ENCODE measurements at places on chromosomes 2 and 18.

DNA sequence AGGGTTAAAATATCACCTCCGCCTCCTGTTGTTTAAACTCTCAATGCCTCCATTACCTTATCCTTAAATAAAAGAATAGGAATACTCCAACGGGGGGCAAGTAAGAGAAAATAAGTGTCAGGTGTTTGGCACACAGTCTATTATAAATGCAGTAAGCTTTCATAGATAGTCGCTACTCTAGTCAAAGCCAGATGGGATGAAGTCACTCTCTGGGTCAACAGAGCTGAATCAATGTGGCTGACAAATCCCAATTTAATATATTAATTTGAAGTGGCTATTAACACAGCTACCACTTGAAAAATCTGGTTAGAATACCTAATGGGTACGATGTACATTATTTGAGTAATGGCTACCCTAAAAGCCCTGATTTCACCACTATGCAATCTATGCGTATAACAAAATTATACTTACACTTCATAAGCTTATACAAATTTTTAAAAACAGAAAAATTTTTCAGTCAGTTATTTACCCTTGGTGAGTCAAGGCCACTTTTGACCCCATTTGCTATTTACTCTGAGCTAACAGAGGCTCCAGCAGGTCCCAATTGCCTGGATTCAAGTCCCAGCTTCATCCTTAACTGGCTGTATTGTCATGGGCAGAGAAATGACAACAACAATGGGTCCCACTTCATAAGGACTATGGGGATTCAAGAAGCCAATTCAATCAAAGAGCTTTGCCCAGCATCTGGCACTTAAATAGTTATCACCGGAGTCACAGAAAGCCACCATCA is 167.5 kb upstream of the PID1 start:
- no peak for DNase-seq

DNA sequence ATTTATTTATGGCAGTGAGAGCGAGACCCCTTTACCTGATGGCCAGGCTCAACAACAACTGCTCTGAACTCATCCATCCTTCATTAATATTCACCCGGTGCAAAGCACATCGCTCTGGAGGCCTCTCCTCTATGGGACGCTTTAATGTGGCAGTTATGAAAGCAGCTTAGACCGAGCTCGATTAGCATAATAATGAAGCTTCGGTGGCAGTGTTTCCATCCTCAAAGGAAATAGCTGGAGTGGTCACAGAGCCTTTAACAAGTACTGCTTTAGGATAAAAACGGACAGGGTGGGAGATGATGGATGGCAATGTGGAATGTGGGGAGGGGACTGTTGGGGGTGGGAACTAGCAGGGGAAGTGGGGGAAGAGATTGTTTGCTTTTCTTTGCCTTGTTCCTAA is 243.9 kb downstream of the SLC4A3 start:
- no peak for DNase-seq

- no peak for DNase-seq
These were observed 30.4 kb downstream of the FBLN7 start for GRCh38 chr2:112168422-112169124.

GRCh38 chr2:10331702-10332401 is 29.1 kb downstream of the HPCAL1 start:
- no peak for DNase-seq

- DNase-seq, result no peak
These were observed 98.0 kb downstream of the ADCYAP1 start for GRCh38 chr18:1002653-1003178.

- no peak for DNase-seq
These were observed 41.9 kb downstream of the TNFRSF11A start for GRCh38 chr18:62366992-62367391.

DNA sequence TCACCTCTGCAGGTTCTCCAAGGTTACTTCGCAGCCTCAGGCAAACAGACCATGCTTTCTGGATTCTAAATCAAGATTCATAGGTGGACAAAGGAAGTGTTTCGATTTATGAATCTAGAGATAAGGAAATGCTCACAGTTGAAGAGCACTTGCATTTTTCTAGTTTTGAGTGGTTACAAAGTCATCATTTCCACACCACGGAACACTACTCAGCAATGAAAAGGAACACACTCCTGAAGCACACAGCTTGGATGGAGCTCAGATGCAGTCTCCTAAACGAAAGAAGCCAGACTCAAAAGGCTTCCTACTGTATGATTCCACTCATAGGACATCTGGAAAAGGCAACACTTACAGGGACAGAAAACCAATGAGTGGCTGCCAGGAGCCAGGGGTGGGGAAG is 31.7 kb downstream of the SDC1 start:
- no peak for DNase-seq

All from Jurkat, Clone E6-1 (cell line).